Stimulated activated CD4-positive, alpha-beta T cell treated with anti-CD3 and anti-CD28 coated beads, TNF-alpha, amount 100 ng/mL, for 1 hour (primary cell): ENCODE measurements at places on chromosomes 2 and 18.

DNA sequence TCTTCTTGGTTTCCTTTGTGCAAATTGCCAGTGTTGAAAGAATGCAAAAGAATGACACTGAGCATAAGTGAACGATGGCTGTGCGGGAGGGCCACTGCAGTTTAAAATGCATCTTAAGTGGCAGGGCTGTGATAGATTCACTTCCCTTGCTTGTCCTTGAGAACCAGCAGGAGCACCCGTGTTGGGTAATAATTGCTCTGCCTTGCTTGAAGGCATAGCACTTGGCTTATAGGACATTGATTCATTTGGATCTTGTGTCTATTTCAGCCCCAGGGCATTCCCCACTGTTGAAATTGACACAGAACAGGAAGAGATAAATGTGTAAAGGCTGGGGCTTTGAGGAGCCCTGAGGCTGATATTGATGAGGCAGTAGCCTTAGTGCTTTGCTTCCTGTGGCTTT, 1003.7 kb upstream of the GYPC start:
- DNase-seq: no peak

DNA sequence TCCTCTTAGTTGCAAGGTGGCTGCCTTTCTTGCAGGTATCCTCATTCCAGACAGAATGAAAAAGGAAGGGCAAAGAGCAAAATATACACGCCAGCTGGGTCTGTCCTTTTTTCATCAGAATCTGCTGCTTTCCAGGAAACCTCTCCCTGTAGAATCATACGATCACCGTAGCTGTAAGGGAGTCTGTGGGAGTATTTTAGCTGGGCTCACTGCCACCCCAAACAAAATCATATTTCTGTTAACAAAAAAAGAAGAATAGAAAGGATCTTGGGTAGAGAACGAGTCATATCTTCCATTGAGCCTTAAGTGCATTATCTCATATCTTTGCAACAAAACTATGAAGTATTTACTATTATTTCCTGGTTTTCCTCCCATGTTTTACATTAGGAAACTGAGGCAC, 15.0 kb upstream of the TANC1 start:
- DNase-seq: no peak

GRCh38 chr2:213216461-213216860, 65.0 kb upstream of the IKZF2 start:
- DNase-seq: no peak

DNA sequence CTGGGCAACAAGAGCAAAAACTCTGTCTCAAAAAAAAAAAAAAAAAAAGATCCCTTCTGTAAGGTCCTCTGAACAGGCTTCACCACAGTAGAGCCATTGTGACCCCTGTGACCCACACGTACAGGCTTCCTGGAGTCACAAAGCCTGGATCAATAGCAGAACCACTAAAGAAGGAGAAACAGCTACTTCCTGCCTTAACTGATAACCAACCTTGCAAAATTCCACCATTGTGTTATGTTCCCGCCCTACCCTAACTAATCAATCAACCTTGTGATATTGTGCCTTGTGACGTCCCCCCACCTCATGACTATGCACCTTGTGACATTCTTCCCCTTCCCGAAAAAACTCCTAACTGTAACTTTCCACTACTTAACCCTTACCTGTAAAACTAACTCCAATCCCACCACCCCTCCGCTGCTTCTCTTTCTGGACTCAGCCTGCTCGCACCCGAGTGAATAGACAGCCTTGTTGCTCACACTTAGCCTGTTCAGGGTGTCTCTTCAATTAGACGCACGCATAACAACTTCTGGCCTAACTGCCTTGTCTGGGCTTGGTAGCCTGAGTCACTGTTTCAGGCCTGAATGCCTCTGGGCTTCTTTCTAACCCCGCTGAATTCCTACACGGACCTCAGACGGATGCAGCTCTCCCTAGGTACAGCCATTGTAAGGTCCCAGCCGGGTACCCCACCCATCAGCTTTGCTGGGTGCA, 13.9 kb downstream of the SCYGR8 start:
- no peak for DNase-seq

- no peak for DNase-seq
Observed at GRCh38 chr2:78676921-78677696, 348.4 kb upstream of the REG3G start.

DNA sequence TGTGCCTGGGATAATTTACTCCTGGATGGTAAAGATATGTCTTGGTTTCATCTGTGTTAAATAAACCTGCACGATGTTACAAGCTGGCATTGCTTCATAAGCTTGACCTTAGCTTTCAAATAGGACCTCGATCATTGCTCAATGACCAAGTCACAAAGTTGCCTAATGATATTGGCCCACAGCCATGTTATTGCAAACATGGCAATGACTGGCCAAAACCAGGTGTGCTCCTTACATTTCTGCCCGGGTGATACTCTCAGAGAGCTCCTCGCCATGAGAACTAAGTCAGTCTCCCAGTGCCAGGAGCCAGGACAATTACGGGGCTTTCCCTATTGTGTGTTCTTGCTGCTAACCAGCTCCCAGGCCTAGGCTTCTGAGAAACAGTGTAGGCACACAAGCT, 72.5 kb upstream of the CYP1B1 start:
- no peak for DNase-seq

- no peak for DNase-seq
Observed at GRCh38 chr2:195428673-195429072, 228.4 kb upstream of the SLC39A10 start.
